Mesenteric fat pad (tissue), 1 donor: ENCODE measurements at places on chromosomes 6 and 20.

- DNase-seq = no peak
These were observed 75.6 kb downstream of the INSM1 start for GRCh38 chr20:20443504-20443903.

- no peak for DNase-seq
These were observed 371.0 kb downstream of the TAF4 start for GRCh38 chr20:61694682-61695081.

DNA sequence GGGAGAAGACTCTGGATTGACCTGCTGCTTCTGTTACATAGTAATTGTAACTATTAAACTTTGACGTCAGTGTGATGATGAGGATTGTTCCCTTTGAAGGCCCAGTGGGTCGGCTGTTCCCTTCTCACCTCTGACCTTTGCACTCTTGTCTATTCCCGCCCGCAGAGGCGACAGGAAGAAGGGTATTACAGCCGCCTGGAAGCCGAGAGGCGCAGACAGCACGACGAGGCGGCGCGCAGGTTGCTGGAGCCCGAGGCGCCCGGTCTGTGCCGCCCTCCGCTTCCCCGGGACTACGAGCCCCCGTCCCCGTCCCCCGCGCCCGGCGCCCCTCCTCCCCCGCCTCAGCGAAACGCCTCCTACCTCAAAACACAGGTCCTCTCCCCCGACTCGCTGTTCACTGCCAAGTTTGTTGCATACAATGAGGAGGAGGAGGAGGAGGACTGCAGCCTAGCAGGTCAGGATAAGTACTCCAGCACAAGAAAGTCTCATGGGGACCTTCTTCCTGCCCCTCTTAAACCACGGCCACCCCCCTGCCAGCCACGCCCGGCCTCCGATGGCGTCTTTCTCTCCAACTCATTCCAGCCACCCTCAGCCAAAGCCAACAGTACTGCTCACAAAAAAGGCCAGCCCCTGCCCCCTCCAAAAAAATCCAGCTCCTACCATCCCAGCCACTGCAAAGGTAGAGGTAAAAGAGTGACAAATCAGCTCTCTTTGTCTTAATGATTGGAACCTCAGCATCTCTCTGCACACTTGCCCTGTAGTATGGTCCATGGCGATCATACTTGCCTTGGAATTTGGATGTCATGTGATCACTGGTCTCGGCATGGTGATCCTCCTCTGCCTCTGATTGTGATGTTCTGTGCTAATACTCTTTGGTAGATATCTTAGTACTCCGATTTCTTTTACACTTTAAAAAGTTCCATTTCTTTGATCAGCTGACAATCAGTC is 31.6 kb upstream of the KIF25 start:
- DNase-seq = no peak

DNA sequence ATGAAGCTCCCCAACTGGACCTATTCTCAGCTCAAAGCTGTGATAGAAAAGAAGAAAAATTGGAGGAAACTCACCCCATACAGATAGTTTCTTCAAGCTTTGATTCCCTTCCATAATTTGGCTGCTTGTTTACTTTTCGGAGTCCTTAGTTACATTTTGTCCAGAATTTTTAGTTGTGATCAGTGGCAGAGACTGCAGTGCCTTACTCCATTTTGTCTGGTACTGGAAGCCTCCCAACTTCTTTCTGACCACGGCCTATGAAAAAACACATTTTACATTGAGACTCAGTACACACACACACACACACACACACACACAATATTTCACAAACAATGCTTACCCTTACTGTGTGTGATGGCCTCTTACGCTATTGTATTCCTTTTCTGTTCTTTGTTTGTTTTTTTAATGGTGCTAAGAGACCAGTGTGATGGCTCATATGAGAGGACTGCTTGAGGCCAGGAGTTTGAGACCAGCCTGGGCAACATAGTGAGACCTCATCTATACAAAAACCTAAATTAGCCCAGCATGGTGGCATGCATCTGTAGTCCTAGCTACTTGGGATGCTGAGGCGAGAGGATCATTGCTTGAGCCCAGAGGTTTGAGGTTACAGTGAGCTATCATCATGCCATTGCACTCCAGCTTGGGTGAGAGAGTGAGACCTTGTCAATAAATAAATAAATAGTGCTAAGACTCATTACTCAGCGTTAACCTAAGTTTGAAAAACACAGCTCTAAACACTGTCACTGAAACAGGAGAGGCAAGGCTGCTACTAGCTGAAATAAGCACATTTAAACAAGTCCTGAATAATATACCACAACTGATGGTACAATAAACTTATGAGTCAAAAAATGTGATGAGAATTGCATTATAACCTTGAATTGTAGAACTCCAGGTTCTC is 13.8 kb upstream of the RNF8 start:
- DNase-seq = no peak

DNA sequence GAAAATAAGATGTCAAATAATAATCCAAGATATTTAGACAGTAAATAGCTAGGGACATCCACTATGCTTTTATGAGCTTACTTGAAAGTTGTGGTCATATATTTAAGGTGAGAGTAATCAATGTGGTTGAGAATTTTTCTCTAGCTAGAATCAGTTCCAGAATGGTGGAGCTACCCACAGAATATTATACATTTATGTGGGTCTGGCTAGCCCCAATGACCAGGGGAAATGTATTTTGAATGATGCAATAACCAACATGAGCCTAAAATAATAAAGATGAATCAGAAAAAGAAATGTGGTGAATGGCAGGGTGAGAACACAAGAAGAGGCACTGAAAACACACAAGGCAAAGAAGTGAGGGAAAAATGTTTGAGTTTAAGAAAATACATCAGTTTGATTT is 325.7 kb downstream of the TBC1D32 start:
- DNase-seq = no peak

DNA sequence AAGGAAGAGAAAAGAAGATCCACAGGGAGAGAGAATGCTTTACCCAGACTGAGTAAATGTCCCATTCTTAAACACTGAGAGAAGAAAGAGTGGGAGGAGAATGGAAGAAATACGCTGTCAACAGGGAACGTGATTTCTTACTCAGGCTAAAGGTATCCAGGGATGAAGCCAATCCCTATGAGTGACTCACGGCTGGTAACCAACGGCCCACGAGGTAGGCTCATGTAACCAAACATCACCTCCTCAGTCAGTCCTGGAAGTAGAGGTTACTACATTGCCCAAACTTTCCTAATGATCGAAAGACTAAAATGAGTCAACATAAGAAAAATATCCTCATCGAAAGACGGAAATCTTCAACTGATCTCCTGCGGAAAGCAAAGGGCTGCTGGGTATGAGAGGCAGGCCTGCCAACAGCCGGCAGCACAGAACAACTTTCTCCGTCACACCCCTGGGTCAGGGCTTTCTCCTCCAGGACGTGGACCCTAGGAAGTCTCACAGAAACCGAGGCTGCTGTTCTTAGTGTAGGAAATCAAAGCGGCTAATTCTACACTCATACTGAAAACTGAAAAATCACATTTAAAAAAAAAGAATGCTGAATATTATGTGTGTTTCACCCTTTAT is 292.6 kb downstream of the GMDS start:
- no peak for DNase-seq

GRCh38 chr6:12147557-12148316 is 135.6 kb downstream of the HIVEP1 start:
- DNase-seq = no peak

- no peak for DNase-seq
These were observed 15.7 kb downstream of the REM1 start for GRCh38 chr20:31490752-31491151.

GRCh38 chr6:31947070-31947675 is 1.3 kb downstream of the CFB start:
- no peak for DNase-seq

- peak; percentile 98 for DNase-seq
These were observed 32.2 kb upstream of the ID1 start for GRCh38 chr20:31572701-31573554.

- no peak for DNase-seq
These were observed 65.8 kb downstream of the ADGRG6 start for GRCh38 chr6:142367501-142368018.

DNA sequence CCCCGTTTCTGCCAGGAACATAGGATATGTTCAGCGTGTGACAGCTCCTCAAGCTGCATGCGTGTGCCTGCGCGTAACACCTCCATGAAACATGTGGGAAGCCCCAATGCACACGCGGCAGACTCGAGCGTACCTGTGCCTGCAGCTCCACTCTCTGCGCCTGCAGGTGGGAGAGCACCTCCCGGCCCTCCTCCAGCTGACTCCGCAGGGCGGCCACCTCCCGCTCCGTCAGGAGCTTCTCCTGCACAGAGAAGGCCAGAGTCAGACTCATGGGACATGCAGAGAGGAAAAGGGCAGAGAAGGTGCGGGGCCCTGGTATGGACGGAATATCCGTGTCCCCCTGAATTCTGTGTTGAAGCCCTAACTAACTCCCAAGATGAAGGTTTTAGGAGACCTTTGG is 22.4 kb downstream of the BFSP1 start:
- DNase-seq = no peak

DNA sequence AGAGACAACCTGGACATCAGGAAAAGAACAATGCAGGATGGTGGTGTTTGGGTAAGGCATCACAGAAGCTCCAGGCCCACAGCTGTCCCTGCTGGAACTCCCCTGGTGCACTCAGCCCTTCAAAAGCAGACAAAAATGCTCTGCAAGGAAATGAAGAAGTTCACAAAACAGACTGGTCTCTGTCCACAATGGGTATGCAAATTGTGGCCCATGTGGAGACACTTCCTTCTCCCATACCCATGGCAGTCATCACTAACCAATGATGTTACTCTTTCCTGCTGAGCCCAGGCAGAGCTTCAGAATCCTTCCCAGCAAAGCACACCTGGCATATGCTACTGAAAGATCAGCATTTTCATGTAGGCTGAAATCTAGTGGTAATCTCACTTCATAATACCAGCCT is 42.6 kb upstream of the PXDC1 start:
- no peak for DNase-seq

DNA sequence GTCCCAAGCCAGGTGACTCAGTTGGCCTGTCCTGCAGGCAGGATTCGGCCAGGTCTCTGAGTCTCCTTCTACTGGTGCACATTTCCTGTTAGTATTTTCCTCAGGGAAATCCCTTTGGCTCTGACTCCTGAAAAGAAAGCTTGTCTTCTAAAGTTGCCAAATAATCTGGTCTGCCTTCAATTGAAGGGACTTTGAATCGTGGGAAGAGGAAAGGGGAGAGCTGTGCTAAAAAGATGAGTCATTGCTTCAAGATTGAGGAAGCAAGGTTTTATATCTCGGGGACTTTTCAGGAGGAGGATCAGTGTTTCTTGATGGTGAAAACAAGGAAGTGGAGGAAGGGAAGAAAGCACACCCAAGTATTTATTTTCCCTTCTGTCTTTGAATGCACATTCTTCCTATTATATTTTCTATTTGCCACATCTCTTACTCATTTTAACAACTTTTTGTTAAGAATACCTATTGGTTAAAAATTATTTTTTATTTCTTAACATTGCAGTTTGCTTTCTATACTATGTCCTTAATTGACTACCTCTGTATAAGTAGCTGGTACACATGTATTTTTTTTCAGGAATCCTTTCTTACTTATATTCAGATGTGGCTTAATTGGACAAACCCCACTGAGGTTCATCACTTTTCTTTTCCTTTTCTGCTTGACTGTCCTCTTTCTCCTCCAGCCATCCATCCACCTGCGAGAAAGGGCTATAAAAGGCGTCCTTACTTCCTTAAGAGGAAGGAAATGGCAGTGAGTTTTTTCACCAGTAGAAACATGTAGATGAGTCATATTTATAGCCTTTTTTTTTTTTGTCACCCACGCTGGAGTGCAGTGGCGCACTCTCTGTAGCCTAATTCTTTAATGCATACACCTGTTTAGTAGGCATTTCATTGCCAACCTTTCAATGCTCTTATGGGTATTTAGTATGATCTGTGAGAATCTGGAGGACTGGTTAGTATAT is 15.0 kb upstream of the IFNGR1 start:
- DNase-seq = no peak

GRCh38 chr6:35842381-35842780 is 37.2 kb downstream of the LHFPL5 start:
- no peak for DNase-seq

GRCh38 chr6:111838749-111839484 is 34.3 kb downstream of the FYN start:
- no peak for DNase-seq

GRCh38 chr6:36378243-36378920 is 9.1 kb downstream of the ETV7 start:
- peak; percentile 22 for DNase-seq

GRCh38 chr20:49561256-49561655 is 6.7 kb downstream of the PTGIS start:
- peak; percentile 71 for DNase-seq

- DNase-seq = no peak
These were observed 27.8 kb downstream of the RNF8 start for GRCh38 chr6:37381579-37381978.

- no peak for DNase-seq
These were observed 120.4 kb upstream of the RIPOR2 start for GRCh38 chr6:25056130-25056529.

DNA sequence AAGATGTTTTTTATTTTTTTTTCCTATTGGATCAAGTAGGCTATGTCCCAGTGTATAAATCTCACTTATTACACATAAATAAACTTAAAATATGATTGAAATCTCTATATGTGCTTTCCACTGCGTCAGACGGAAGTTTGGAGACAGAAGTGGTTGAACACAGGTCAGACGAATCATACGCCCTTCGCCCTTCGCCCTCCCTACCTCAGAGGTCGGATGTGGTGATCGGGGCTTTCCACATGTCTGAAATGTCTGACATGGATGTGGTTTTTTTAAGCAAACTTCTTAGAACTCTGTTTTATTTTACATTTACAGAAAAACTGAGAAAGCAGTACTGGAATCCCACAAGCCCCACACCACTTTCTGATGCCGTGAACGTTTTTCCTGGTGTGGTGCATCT is 344.4 kb downstream of the THBS2 start:
- DNase-seq = no peak

DNA sequence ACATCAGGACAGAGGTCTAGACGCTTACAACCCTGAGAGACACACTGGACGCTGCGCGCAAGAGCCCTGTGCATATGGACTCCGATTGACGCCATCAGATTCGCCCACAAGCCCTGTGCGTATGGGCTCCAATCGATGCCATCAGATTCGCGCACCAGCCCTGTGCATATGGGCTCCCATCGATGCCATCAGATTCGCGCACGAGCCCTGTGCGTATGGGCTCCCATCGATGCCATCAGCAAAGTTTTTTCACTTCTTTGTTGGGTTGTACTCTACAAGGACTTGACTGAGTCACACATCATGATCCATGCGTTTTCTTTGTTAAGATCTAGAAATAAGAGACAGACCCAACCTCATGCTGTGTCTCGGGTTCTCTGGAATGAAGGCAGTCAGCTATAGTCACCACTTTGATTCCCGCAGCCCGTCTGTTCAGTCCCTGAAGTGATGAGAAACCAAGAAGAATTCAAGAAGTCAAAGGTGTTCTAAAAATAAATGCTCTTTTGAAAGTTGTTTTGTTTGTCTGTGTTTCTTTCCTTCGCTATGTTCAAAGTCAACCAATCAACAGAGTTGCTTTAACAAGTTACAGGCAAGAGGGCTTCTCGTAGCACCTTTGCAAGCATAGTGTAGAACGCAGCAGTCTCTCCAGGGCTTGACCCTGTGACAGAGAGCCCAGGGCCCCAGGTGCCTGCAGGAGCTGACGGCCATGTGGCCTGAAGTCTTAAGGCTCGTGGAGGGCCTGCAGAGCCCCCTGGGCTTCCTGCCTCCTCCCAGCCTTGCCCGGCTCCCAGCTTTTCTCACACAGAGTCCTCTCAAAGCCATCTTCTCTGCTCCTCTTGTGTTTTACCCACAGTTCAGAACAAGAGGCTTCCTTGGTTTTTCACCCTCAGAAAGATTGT is 7.9 kb downstream of the RPS6KA2 start:
- DNase-seq = no peak

GRCh38 chr6:155143029-155143577 is 120.7 kb upstream of the CLDN20 start:
- no peak for DNase-seq
